ENCODE measurements at places on chromosomes 5 and 9.

- DNase-seq: peak; percentile 12
Measured at GRCh38 chr5:40356248-40356647, 323.5 kb upstream of the PTGER4 start.

- no peak for DNase-seq
Measured at GRCh38 chr9:35832814-35833213, 3.8 kb downstream of the TMEM8B start.

DNA sequence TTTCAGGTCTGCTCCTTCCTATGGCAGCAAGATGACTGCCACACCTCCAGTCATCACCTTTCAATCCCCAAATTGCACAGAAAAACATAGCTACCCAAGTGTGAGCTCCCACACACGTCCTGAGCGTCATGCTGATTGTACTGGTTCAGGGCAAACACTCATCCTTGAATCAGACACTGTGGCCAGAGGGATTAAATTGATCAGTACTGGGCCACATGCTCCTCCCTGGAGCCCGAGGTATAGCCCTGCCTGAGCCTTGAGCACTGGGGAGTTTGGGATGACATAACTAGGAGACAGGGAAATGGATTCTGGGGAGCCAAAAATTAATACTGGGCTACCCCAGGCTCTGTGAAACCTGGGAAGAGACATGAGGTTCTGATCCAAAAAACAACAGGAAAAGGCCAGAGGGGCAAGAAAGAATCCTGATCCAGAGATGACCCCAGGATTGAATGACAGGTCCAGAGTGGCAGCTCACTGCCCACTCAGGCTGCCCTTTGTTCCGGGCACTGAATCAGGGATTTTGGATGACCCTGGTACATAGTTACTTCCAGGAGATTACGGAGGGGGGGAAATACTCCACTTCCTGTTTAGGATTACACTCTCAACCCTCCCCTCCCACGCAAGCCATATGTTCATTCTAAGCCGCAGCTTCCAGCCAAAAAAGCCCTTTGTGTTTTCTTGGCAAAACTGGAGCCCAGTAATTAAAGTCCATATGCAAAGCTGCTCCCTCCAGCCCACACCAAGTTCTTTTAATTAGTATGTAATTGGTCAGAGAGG, 141.6 kb upstream of the SPRY4 start:
- DNase-seq: no peak

DNA sequence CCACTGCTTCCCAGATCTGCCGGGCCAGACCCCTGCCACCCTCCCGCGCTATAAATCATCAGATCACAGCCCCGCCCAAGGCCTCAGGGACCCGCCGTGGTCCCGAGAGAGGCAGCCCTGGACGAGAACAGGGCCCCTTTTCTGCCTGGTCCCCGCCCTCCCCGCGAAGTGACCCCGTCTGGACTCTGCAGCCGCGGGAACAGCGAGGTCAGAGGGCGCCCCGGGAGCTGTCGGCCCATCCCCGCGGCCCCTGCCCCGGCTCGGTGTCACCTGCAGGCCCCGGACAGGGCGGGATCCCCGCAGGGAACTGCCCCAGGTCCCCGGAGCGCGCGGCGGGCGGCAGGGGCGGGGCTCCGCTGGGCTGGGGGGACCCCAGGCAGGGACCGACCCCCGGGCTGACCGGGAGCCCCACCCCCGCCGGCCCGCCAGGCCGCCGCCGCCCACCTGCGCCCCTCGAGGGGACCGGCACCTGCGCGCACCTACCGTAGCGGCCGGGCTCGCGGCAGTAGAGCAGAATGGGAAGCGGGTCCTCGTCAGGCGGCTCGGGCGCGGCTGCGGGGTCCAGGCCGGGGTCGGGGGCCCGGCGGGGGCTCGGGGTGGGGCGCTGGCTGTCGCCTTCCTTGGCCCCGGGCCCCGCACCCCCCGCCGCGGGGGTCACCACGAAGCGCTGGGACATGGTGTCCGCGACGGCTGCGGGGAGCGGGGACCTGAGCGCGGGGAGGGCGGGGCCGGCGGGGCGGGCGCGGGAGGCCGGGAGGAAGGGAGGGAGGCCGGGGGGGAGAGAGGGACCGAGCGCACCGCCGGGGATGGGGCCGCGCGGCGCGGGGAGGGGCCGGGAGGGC, 43.5 kb upstream of the SLC12A7 start:
- no peak for DNase-seq

- no peak for DNase-seq
Measured at GRCh38 chr9:15824310-15824709, 271.5 kb downstream of the CCDC171 start.

DNA sequence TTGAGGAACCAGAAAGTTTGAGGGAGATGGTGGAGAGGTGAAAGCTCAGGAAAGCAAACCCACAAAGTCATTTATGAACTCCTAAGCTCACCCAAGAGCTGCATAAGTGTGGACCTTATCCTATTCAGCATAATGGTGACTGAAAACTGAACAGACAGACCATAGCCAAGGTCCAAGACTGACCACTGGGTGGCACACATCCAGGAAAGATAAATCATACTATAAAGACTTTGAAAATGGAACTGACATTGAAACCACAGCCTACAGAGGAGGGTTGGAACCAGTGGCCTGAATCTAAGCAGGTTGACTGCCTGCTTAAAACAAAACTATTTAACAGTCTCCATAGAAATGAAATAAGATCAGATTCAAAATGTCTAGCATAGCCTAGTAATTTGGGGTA, 121.0 kb upstream of the RGS7BP start:
- peak; percentile 1 for DNase-seq

- no peak for DNase-seq
Measured at GRCh38 chr9:108476574-108476973, 379.2 kb downstream of the ACTL7B start.

DNA sequence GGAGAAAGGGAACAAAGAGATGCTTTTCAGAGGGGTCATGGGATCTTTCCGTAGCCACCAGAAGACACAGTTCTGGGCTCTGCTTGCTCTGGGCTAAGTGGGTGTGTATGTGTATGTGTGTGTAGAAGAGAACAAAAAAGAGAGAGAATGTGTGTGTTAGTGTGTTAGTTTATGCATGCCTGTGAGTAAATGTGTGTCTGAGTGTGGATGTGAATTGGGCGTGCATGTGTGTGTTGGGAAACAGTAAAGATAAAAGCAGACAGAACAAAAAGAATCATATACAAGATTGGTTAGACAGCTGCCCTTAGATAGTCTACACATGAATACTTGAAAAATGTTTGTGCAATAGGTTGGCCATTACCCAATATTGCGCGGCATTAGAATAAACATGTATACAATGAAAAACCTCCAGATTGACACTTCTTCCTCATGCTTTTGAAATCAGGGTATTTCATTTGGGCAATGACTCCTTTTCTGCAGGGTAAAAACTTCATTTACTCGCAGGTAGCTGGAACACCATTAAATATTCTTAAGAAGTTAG, 36.5 kb upstream of the HSPA9 start:
- no peak for DNase-seq

GRCh38 chr5:102611312-102611711, 112.5 kb upstream of the SLCO6A1 start:
- DNase-seq: no peak

DNA sequence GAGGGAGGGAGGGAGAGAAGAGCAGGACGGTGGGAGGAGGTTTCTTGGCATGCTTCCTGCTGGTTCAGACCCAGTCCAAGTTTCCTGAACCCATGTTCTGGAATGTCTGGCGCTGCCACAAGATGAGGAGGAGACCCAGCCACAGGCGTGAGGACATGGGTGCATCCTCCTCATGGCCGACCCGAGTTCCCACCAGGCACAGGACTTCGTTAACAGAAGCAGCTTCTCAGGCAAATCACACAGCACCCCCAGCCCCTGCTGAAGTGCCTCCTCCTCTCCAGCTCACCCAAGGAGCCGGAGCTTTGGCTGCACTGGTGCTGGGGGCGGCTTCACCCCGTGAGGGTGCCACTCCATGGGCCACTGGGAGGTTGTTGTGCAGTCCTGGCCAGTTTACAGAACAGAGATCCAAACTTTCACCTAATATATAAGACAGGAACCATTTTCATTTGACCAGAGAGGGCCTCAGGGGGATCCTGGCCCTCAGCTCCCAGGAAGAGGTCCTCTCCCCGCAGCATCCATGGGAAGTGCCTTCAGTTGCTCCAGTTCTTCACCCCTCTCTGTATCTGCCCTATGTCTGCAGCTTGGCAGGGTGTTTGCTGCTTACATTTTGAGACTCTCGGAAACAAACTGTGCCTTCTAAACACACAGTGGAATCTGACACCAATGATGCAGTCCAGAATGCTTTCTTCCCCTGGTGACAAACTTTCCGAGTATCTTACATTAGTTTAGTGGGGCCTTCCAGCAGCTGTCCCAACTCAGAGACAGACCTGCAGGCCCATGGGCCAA, 10.2 kb upstream of the NKD2 start:
- DNase-seq: no peak

- no peak for DNase-seq
Measured at GRCh38 chr9:97880336-97880735, 27.3 kb downstream of the FOXE1 start.

DNA sequence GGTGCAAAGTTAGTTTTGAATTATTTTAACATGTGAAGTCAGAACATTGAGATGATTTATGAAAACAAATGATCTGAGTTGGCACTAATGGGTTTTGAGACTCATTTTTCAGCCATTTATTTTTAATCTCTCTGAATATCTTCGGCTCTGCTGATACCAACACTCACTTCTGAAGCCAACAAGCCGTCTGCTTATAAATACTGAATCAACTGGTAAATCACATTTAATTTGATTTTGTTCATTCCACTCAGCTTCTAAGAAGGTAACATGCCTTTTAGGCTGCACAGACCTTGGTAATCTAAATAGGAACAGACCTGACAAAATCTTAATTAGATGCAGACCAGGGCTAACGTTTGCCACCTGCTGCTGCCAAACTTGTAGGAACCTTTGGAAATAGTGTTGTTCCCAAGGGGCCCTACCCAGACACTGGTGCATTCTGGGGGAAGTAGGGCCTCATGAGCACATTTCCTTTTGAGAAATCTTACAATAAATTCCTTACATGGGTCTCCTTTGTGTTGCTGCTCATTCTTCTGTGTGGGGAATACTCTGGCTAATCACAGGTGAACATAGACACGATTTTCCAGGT, 182.2 kb downstream of the KCTD16 start:
- no peak for DNase-seq

GRCh38 chr5:58493141-58493540, 1.9 kb downstream of the GAPT start:
- no peak for DNase-seq

DNA sequence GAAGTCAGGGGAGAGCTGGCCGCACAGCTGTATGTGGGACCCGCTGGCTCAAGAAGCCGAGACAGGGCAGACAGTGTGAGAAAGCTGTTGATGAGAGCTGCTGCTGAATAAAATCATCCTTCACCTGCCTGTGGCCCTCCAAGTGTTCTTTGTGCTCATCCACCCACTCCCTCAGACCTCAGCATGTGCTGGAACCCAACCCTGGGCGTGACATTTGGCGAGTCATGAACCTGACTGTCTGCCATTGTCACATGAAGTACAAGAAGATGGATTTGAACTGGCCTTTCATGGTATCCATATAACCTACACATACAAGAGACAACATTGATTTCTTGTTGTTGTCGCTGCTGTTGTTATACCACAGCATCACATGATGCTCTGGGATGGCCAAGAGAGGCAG, 139.7 kb upstream of the PLCXD3 start:
- DNase-seq: no peak

DNA sequence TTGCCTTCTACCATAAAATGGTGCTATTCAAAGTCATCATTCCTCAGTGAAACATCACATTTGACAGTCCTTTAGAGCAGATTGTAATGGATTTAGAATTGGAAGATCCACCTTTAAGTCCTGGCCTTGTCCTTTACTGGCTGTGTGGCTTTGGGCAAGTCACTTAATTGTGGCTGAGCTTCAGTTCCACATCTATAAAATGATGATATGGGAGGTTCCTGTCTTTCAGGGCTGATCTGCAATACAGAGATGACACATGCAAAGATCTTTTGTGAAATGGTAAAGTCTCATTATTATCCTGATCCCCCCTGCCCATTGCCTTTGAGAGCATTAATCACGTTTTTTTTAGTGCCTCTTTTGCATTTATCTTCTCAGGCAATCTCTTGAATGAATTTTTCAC, 58.2 kb downstream of the ZFAND5 start:
- no peak for DNase-seq

- DNase-seq: no peak
Measured at GRCh38 chr5:116504593-116505166, 69.9 kb downstream of the SEMA6A start.

DNA sequence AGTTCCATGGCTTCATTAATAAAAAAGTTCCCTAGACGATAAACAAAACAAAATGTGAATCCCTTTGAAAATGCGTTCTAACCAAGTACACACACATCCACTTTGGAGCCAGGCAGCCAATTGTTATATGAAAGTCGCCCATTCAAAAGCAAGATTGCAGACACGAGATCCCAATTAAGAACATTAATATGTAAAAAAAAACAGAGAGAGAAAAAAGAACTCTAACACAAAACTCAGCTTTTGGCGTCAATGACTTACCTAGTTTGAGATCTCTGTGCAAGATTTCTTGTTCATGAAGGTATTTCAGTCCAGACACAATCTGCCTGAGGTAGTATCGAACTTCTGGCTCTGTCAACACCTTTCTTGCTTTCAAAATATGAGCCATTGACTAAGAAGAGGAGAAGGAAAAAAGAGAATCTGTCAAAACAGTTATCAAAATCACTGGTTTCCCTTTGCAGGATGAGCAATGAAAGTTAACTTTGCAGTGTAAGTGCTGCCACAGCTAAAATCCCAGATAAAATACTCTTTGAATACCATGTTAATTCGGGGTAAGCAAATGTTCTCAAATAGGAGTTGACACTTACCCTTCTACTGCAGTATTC, 1.6 kb downstream of the PLK2 start:
- DNase-seq: no peak

DNA sequence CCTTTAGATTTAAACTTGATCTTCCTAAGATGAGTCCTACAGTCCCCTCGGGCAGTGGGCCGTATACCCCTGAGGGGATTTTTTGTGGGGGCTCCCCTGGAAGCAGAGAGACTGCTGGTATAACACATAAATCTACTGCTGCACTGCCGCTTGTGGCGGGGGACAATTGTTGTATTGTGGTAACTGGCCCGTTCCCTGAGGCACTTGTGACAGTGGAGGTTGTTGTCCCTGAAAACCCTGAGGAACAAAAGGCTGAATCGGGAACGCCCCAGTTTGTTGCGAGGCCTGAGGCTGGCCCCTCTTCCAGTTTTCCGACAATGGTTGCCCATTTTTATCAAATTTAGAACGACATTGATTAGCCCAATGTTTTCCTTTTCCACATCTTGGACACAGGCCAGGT, 4.7 kb upstream of the TMEM141 start:
- DNase-seq: no peak

GRCh38 chr9:17900606-17901005, 321.7 kb downstream of the SH3GL2 start:
- no peak for DNase-seq

- DNase-seq: no peak
Measured at GRCh38 chr9:8693464-8693863, 893.9 kb upstream of the DMAC1 start.

- no peak for DNase-seq
Measured at GRCh38 chr5:50606179-50606578, 60.3 kb upstream of the PARP8 start.

Data from HuH-7 (cell line).